Dermis microvascular lymphatic vessel endothelial cell (primary cell): ENCODE measurements at places on chromosomes 1 and 21. TPM values are rescaled to one million over a fixed set of nuclear protein-coding genes. Genes with fewer than 3 reads are reported as not detected.

Gene TNFSF4
- total RNA-seq, result 2.0 and 3.6 TPM in 2 replicates

Gene GBP7
- not detected in 2 replicates for total RNA-seq

Gene HSD11B1
- total RNA-seq, result not detected in 2 replicates

Gene PCP4
- not detected in 2 replicates for total RNA-seq

Gene PCAT6
- 0.13 and 0.25 TPM in 2 replicates for total RNA-seq

Gene DMBX1
- not detected in 2 replicates for total RNA-seq

Gene DISC1
- 4.5 and 6.2 TPM in 2 replicates for total RNA-seq

Gene KCNA3
- not detected in 2 replicates for total RNA-seq

Gene RHEX
- total RNA-seq, result not detected in 2 replicates

Gene PSRC1
- 1.8 and 4.5 TPM in 2 replicates for total RNA-seq

Gene AQP10
- total RNA-seq, result not detected in 2 replicates

Gene RNF220
- 45.6 and 68.0 TPM in 2 replicates for total RNA-seq

Gene ATAD3C
- 0.39 and 0.89 TPM in 2 replicates for total RNA-seq

Gene LCE1A
- not detected in 2 replicates for total RNA-seq

Gene ITPKB
- 23.6 and 31.6 TPM in 2 replicates for total RNA-seq

Gene ARHGEF16
- total RNA-seq, result 0.39 and 0.76 TPM in 2 replicates

Gene ADAM30
- total RNA-seq, result not detected in 2 replicates

Gene CSDE1
- total RNA-seq, result 996 and 1,077 TPM in 2 replicates

Gene PRKAA2
- 1.7 and 2.4 TPM in 2 replicates for total RNA-seq

Gene GJA8
- not detected in 2 replicates for total RNA-seq

Gene FCER1A
- total RNA-seq, result not detected in 2 replicates

Gene CERS2
- 64.7 and 92.7 TPM in 2 replicates for total RNA-seq

Gene TMCO1
- 45.1 and 47.3 TPM in 2 replicates for total RNA-seq

Gene TTC39A
- total RNA-seq, result 3.5 and 6.3 TPM in 2 replicates

Gene CCDC18
- total RNA-seq, result 3.7 and 5.9 TPM in 2 replicates

Gene PEA15
- 38.9 and 83.1 TPM in 2 replicates for total RNA-seq

Gene LMX1A
- not detected in 2 replicates for total RNA-seq

Gene CCDC30
- total RNA-seq, result 0.25 and 0.26 TPM in 2 replicates

Gene ADAMTSL4
- total RNA-seq, result 0.13 and 0.25 TPM in 2 replicates

Gene XCL2
- not detected in 2 replicates for total RNA-seq

Gene RSPO1
- total RNA-seq, result not detected in 2 replicates

Gene FYB2
- under 0.01 TPM in 1 of 2 replicates, not detected in the other for total RNA-seq

Gene EPHA2
- 71.1 and 112 TPM in 2 replicates for total RNA-seq

Gene KCNT2
- total RNA-seq, result under 0.01 and 0.13 TPM in 2 replicates

Gene TMEM50B
- 15.0 and 18.8 TPM in 2 replicates for total RNA-seq

Gene CD52
- not detected in 2 replicates for total RNA-seq

Gene PPFIA4
- 0.13 TPM in 2 replicates for total RNA-seq
